ENCODE measurements at places on chromosomes 7 and 10.

DNA sequence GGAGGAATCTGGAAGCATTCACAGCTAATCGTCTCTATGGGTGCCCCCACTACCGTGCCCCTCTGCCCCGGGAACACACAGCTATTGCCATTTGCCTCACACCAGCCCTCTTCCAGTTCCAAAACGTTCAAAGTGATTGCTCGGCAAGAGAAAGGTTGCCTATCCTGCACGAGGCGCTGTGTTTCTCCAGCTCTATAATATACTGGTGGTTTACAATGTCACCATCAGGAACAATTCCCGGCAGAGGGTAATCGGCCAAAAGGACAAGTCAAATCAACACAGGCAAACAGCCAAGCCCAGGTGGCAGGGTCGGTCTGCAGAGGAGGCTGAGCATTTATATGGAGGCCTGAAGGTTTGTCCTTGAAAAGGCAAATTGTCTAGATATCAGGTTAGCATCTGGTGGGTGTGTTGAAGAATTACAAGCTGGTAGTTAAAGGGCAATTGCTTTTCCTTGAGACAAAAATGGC is 29.2 kb upstream of the TNS3 start:
- DNase-seq, result no peak

GRCh38 chr7:5595545-5596045 is 172.0 kb upstream of the TNRC18 start:
- DNase-seq, result peak; percentile 94

GRCh38 chr10:58502956-58503355 is 9.7 kb upstream of the BICC1 start:
- DNase-seq, result no peak

GRCh38 chr10:121032460-121032859 is 181.3 kb downstream of the WDR11 start:
- no peak for DNase-seq

DNA sequence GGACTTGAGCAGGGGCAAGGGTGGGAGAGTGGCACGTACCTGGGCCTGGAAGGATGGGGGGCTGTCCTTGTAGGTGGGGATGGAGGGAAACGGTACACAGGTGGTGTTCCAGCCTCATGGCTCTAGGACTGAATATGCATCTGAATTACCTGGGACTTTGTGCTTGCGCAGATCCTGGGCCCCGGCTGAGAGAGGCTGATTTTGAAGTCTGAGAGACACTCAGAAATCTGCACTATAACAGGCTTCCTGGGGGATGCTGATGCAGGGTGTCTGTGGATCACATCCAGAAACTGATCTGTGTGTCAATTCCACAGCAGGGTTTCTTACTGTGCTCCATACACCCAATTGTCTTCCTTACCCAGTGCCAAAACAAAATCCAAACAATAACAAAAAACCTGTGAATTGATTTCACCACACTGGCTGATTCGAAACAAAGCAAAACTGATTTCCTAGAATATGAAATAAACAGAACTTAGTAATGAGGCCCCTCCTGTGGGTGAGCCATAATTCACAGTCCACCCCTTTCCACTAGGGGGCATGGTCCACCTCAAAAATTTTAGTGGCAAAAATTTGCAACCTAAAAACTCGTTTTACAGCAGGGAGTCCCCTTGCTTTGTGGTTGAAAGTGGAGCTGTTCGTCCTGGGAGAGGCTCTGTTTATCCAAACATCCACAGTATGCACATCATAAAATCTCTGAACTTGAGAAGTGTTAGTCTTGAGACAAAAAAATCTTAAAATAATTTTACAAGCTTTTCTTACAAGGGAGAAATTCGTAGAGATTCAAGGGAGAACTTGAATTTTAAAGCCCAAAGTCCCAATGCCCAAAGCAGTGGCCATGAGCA is 32.0 kb upstream of the PLEKHA1 start:
- peak; percentile 13 for DNase-seq

DNA sequence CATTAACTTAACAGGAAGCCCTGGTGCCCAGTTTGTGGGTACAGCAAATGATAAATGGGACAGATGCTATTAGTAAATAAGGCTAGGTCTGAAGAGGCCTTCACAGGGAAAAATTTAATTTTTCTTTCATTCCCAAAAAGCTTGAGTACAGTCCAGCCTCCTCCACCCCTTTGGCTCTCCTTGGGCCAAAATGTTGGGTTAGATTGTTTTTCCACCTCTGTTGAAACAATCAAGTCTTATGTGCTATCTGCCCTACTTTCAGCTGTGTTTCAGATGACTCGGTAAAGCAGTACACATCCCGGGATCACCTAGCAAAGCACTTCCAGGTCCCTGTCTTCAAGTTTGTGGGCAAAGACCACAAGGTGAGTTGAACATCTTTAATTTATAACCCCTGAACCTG is 24.3 kb downstream of the PLA2G12B start:
- no peak for DNase-seq

- no peak for DNase-seq
Observed at GRCh38 chr7:156865493-156865892, 27.5 kb downstream of the LMBR1 start.

GRCh38 chr7:133491846-133492652 is 239.2 kb downstream of the EXOC4 start:
- DNase-seq, result no peak

All from H54 (cell line).